ENCODE measurements at places on chromosomes 1 and 21. TPM values are rescaled to one million over a fixed set of nuclear protein-coding genes. Genes with fewer than 3 reads are reported as not detected.

Gene RCAN3
- total RNA-seq: 6.4 TPM

Gene ST6GALNAC3
- 5.9 TPM for total RNA-seq

Gene LCE2C
- total RNA-seq: not detected

Gene NEK2
- 0.25 TPM for total RNA-seq

Gene ECE1
- 43.3 TPM for total RNA-seq

Gene CFAP107
- total RNA-seq: not detected

Gene APOBEC4
- not detected for total RNA-seq

Gene TMEM52
- total RNA-seq: 1.7 TPM

Gene RABGAP1L
- 147 TPM for total RNA-seq

Gene ETV3L
- not detected for total RNA-seq

Gene CLDN14
- not detected for total RNA-seq

Gene HRNR
- total RNA-seq: not detected

Gene NBPF6
- total RNA-seq: not detected

Gene KCNE1
- 5.3 TPM for total RNA-seq

Gene KCNH1
- not detected for total RNA-seq

Gene LRRC40
- total RNA-seq: 9.8 TPM

Gene TMCC2
- total RNA-seq: 1.3 TPM

Gene PYCR2
- total RNA-seq: 62.3 TPM

Gene GBP5
- 0.99 TPM for total RNA-seq

Gene MANEAL
- total RNA-seq: 1.8 TPM

Gene FRRS1
- total RNA-seq: 3.3 TPM

Gene S100A16
- 42.2 TPM for total RNA-seq

Gene TTC13
- 6.2 TPM for total RNA-seq

Gene FCRL2
- not detected for total RNA-seq
